Stimulated activated CD8-positive, alpha-beta memory T cell treated with anti-CD3 and anti-CD28 coated beads, Interleukin-7, amount 100 ng/mL, for 48 hours (primary cell): ENCODE measurements at places on chromosomes 11 and 22.

DNA sequence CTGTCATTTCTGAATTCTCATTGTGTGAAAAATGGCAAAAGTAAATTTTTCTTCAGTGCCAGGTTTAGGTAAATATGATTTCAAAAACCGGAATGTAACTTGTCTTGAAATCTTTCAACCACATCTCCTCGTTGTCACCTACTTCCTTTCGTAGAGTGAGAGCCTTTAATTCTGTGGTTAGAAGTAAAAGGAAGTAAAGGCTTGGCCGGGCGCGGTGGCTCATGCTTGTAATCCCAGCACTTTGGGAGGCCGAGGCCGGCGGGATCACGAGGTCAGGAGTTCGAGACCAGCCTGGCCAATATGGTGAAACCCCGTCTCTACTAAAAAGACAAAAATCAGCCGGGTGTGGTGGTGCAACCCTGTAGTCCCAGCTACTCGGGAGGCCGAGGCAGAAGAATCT, 29.8 kb downstream of the SGSM3 start:
- DNase-seq = no peak

- DNase-seq = no peak
Observed at GRCh38 chr11:21806947-21807346, 385.9 kb upstream of the ANO5 start.

- DNase-seq = no peak
Observed at GRCh38 chr11:94283678-94284077, 20.7 kb upstream of the IZUMO1R start.

- DNase-seq = no peak
Observed at GRCh38 chr11:65911682-65912568, 6.9 kb downstream of the C11orf68 start.
